ENCODE measurements at places on chromosomes 2 and 18.
A peak's percentile ranks its signal among the peaks of the same experiment; 100 is the strongest.

GRCh38 chr2:146077156-146077555 lies 1557.2 kb upstream of the ZEB2 start:
- DNase-seq: no peak

DNA sequence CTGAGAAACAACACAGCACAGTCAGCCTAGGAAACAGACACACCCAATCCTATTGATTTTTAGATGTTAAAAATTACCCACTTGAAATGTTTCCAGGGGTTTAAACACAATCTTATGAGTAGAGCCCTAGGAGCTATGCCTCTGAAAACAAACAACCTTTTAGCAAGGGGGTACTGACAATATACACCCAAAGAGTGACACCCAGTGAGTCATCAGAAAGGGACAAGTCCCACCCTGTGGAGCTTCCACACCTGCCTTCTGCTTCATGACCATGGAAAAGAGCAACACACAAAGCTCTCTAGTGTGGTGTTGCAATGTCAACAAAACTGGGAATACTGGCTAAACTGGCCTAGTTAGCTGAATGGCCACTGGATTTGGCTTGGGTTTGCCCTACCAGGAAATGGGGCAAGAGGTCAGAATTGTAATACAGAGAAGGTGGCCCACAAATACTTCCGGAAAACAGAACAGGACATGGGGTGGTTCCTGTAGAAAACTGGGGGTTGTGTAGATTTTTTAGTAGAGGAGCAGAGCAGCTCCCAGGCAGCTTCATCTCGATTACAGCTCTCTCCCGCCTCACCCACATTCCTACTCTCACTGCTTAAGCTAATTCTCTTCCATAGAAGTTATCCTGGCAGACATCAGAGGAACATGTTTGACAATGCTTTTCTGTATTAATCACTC lies 98.2 kb downstream of the GAREM1 start:
- no peak for DNase-seq

- DNase-seq: no peak
Observed at GRCh38 chr18:70046207-70046606, 98.5 kb upstream of the CD226 start.

DNA sequence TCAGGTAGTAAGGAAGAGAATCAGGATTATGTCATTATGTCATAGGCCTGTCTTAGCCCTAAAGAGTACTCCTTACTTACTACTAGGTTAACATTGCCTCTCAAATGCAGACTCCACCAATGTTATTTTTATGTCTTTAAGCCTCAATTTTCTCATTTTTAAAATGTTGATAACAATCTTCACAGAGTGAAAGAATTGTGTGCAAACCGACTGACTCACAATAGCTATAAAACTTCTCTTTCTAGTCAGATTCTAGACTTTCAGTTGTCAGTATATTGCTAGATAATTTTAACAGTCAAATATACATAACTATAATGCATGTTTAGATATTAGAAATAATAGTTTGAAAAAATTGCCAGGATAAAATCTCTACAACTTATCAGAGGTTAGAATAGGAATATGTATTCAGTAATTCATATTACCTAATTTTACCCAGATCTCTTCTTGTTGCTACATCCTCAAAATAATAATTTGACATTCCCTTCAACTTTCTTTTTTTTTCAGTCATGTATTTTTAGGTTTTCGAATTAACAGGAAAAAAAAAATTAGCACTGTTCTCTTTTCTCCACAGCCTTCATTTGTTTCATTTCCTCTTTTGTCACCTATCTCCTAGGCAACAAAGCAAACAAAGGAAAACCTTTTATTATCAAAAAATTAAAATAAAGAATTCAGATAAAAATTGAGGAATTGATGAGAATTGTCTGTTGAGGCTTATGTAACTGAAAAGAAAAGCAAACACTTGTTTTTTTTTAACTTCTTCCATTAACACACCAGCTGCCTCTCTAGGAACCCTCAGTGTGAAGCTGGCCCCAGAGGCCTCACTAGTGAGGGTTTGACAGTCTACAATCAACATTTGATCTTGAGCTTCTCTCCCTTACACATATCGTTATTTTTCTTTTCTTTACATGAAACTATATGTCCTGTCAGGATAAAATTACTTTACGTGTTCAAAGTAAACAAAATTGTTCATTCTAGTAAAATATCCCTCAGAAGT lies 279.0 kb downstream of the CALCRL start:
- no peak for DNase-seq

- DNase-seq: no peak
Observed at GRCh38 chr18:5975111-5976002, 80.0 kb upstream of the TMEM200C start.

DNA sequence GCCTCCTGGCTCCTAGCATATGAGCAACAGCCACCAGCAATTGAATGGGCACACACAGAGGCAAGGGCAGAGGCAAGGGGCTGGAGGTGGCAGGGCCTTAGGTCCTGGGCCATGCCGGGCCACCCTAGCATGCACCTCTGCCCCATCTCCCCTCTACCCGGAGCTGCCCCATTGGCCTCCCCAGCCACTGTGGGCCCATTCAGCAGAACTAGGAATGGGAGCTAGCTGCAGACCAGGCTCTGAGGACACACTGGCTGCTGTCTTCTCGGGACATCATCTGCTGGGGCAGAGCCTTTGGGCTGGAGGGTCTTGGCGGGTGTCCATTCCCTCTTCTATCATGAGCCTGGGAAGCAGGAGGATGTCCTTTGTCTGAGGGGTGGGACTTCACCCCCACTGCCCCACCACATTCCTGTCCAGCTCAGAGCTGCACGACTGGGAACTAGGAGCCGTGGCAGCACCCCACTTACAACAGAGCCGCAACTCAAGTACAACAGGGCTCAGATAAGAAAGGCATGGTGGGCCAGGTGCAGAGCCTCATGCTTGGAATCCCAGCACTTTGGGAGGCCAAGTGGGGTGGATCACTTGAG lies 800 bp downstream of the VIL1 start:
- DNase-seq: no peak

- DNase-seq: no peak
Observed at GRCh38 chr2:120319686-120320317, 26.1 kb upstream of the INHBB start.

GRCh38 chr2:161954103-161954502 lies 119.9 kb downstream of the DPP4 start:
- no peak for DNase-seq

GRCh38 chr2:218329027-218329825 lies 27.4 kb upstream of the CATIP start:
- no peak for DNase-seq

- no peak for DNase-seq
Observed at GRCh38 chr18:4125224-4125623, 329.9 kb downstream of the DLGAP1 start.

- DNase-seq: peak; percentile 53
Observed at GRCh38 chr2:88220718-88221117, 50.6 kb downstream of the THNSL2 start.

GRCh38 chr2:194464964-194465638 lies 1191.9 kb upstream of the SLC39A10 start:
- DNase-seq: no peak

DNA sequence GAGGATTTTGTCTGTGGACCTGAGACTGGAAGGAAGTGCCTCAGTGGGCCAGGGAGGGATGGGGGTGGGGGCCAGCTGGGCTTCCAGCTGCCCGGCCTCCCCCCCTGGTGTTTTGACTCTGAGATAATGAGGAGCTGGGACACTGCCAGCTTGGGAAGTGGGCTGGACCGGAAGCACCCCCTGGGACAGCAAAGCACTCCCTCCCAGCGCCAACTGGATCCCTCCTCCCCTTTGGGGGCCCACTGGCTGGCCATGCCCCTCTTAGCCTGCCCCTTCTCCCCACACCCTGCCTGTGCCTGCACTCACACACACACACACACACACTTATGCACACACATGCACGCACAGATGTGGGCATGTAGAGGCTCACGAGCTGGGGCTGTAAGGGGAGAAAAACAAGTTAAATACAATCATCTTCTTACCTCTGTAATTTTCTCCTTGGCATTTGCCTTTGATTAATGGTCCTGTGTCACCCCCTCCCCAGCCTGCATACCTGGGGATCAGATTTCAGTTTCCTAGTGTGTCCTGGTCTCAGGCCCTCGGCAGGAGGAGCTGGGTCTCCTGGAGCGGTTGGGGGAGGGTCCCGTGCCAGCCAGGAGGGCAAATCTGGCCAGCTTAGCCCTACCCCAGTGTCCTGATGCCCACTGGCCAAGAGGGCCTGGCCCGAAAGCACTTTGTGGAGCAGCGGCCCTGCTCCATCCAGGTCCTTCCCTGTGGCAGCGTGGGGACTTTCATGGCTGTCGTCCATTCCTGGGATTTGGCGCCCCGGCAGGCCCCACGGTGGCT lies 3.6 kb downstream of the ITM2C start:
- DNase-seq: no peak

DNA sequence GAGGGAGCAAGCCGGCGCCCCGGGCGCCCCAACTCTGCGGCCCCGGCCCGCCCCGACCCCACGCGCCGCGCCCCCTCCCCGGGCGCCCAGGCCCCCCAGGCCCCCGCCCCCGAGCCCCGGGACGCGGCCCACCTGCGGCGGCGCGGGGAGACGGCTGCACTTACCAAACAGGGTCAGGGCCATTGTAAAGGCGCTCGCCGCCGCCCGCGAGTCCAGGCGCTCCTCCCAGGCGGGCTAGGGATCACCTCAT lies 526 bp downstream of the CHN1 start:
- no peak for DNase-seq

GRCh38 chr2:46229134-46230063 lies 67.8 kb upstream of the EPAS1 start:
- no peak for DNase-seq

GRCh38 chr18:76346490-76347130 lies 148.4 kb downstream of the ZNF516 start:
- peak; percentile 28 for DNase-seq

DNA sequence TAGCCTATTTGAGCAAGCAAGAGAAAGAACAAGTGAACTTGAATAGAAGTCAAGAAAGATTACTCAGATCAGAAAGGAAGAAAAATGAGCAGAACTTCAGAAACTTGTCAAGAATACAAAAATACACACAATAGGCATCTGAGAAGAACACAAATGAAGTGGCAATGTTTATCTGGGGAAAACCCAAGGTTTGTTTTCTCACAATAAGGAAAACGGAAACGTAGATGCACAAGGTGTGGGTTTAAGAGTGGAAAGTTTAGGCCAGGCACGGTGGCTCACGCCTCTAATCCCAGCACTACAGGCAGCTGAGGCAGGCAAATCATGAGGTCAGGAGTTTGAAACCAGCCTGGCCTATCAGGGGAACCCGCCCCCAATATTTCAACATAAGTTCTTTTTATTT lies 159.5 kb upstream of the GYPC start:
- no peak for DNase-seq

GRCh38 chr18:3328532-3328931 lies 66.6 kb downstream of the MYL12B start:
- DNase-seq: no peak

DNA sequence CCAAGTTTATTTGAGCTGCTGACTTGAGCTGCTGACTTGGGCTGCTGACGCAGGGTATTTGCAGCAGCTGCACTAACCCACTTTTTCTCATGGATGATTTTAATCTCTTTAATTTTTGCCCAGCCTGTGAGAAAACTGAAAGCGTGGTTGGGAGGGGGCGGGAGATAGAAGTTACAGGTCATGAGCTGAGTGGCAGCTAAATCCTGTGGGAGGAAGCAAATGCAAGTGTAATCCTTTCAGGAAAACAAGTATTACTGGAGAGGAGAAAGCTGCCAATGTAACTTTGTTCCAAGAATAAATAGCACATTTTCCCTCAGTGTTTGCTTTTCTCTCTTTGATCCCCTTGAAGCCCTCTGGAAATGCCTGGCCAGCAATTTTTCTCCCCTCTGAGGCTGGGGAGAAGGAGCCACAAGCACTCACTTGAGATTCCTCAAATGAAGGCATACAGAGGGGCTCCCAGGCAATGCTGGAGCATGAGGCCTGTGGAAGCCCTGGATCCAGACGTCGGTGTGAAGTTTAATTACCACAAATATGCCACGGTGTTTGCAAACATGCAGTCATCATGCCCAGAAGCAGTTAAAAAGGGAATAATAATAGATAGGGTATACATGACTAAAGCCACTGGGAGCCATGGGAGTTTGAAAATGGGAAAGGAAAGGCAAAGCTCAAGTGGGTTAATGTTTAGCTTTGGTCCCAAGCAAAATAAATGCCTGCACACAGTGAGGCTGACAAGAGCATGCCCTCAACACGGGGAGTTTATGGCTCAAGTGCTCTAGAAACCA lies 10.4 kb upstream of the EVA1A start:
- peak; percentile 36 for DNase-seq

GRCh38 chr2:30567317-30567716 lies 120.3 kb downstream of the LCLAT1 start:
- no peak for DNase-seq

DNA sequence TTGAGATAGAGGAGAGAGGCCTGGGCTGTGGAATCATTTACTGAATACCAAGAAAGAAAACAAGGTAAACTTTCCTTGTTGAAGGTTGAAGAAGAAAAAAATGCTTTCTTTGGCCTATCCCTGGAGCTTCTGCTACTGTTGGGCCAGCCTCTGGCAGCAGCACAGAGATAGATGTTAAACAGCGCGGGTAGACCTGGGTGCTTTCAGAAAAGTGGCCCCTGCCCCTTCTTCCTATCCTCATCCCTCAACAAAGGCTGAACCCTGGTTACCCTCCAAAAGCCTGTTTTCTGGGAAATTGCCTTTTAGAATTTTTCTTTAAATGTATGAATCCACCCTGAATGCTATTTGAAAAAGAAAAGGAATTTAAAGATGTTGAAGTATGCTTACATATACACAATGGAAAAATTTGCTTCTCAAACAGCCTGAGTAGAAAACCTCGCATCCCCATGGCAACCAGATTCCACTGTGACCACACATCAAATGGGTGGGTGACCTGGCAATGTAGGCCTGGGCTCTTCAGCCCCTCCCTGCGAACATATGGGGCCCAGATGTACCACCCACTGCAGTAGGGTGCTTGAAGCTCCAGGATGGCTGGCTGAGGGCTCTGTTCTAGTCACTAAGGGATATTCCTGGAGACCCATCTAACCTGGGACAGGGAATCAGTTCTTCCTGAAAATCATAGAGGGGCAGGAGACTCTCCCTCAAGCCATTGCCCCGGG lies 23.4 kb upstream of the CHRNA1 start:
- DNase-seq: no peak

DNA sequence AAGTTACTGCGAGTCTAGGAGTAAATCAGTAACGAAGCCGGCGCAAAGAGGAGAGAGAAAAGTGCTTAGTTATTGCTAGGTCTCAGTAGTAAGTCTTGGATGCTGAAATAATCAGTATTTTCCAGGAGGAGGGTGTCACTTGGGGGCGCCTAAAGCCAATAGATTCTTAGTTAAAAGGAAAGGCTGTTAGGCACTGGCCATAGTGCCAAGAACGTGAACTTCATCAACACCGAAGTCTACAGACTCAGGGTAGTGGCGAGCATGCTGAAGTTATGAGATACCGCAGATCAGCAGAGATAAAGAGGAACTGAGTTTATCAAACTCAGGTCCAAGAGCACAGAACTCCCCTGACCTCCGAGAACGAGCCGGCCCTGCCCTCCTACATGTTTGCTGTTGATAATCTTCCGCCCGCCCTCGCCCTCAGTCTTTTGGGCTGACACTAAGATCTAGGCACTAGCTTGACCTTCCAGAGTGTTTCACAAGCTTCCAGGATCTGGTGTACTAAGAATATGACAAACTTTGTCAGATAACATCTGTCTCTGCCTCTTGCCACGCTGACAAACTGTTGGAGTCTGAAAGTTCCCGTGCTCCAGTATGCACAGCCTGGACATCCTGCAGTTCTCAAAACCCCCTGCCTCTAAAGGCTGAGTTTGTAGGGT lies 49.2 kb downstream of the CYB5A start:
- no peak for DNase-seq

Data from D341Med (cell line).